ENCODE measurements at places on chromosomes 5 and 9. TPM values are rescaled to one million over a fixed set of nuclear protein-coding genes. Genes with fewer than 3 reads are reported as not detected.

The BDP1 gene
- total RNA-seq = 24.9 TPM

The FGFR4 gene
- 2.0 TPM for total RNA-seq

The CDKN2A gene
- total RNA-seq = 5.5 TPM

The CDH9 gene
- not detected for total RNA-seq

The HARS1 gene
- total RNA-seq = 44.3 TPM

The FOXD4L3 gene
- total RNA-seq = not detected

The FASTKD3 gene
- total RNA-seq = 12.4 TPM

The NSG2 gene
- total RNA-seq = not detected

The TERT gene
- 0.19 TPM for total RNA-seq

GRCh38 chr9:135204177-135204576 is 116.7 kb downstream of the OLFM1 start:
- no peak for DNase-seq

DNA sequence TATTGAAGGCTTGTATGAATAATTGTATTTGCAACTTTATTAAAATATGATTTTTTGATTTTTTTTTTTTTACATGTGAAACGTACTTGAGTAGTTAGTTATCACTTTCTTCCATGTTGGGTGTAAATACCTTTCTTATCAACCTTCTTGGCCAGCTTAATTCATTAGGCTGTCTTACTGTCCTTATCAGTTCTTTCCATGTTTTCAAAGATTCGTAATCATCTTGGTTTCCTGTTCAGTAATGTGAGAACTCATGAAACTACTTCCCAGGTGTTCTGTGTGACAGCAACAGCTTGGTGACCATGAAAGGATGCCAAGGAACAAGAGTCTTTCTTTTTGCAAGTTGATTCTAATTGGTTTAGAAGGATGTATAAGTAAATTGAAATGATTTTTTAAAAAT is 100.0 kb downstream of the ADGRV1 start:
- DNase-seq = no peak

DNA sequence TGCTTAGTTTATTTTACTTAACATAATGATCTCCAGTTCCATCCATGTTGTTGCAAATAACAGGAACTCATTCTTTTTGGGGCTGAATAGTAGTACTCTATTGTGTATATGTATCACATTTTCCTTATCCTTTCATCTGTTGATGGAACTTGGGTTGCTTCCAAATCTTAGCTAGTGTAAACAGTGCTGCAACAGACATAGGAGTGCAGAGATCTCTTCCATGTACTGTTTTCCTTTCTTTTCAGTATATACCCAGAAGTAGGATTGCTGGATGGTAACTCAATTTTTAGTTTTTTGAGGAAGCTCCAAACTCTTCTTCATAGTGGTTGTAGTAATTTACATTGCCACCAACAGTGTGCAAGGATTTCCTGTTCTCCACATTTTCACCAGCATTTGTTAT is 138.8 kb upstream of the POC5 start:
- DNase-seq = no peak

GRCh38 chr5:159943326-159943725 is 27.0 kb downstream of the ADRA1B start:
- no peak for DNase-seq

- DNase-seq = no peak
These were observed 3.6 kb upstream of the IL17B start for GRCh38 chr5:149382517-149383220.

DNA sequence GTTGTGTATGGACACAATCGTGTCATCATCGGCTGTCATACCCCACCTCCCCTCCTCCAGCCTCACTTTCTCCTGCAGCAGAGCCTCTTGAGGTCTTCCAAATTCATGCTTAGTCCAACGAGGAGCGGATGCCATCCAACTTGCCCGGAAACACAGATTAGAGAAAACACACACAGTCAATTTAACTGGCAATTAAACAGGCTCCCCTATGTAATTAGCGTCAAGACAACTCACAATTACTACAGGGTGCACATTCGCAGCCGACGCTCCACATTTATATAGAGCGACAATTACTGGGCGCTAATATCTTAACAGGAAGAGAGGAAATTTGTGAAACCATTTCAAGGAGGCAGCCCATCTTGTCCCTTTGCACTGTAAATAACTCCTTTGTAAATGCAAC is 86.0 kb upstream of the ZNF618 start:
- DNase-seq = no peak

DNA sequence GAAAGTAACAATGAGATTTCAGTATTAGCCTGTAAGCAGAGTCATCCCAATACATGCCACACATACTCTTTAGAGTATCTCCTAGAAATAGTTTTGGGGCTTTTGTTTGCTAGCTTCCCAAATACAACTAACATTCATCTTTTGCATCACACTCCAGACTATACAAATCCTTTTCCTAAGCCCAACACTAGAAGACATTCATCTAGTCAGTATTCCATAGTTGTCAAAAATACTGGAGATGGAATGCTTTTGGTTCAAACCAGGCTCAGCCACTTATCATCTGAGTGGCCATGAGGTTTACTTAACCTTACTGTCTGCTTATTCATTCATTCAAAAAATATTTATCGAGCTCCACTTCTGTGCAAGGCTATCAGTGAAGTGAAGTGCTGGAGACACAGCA is 205.1 kb upstream of the SGCD start:
- DNase-seq = no peak

DNA sequence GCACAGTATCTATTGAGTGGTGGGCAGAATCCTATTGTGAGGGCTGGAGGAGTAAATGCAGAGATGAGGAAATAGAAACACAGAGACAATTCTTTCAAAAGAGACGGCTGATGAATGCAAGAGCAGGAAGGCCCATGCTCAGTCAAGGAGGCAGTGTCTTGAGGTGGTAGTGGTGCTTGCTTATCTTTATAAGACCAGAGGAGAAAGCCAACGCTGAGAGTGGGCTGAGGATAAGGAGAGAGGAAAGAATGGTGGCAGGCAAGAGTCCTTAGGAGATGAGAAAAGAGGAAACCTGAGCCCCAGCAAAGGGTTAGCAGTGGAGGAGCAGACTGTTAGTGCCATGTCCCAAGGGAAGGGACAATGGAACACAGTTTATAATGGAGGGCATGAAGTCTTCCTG is 86.0 kb downstream of the SNCAIP start:
- no peak for DNase-seq

DNA sequence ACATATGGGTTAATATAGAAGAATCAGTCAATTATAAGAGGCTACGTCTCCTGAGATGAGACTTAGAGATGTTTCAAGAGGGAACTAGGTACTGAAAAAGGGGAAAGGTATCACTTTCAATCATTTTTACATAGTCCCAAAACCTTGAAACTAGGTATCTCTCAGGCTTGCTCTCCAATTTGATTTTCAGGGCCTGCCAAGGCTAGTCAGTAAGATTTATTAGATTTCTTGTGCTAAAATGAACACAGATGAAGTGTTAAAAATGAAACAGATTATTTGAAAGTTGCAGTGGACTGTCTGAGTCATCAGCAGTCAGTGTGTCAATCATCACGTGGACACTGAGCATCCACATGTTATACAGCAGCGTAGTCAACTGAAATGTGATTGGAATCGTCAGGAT is 591.1 kb downstream of the DTWD2 start:
- no peak for DNase-seq

- no peak for DNase-seq
These were observed 96.0 kb downstream of the HINT1 start for GRCh38 chr5:131068893-131069643.

DNA sequence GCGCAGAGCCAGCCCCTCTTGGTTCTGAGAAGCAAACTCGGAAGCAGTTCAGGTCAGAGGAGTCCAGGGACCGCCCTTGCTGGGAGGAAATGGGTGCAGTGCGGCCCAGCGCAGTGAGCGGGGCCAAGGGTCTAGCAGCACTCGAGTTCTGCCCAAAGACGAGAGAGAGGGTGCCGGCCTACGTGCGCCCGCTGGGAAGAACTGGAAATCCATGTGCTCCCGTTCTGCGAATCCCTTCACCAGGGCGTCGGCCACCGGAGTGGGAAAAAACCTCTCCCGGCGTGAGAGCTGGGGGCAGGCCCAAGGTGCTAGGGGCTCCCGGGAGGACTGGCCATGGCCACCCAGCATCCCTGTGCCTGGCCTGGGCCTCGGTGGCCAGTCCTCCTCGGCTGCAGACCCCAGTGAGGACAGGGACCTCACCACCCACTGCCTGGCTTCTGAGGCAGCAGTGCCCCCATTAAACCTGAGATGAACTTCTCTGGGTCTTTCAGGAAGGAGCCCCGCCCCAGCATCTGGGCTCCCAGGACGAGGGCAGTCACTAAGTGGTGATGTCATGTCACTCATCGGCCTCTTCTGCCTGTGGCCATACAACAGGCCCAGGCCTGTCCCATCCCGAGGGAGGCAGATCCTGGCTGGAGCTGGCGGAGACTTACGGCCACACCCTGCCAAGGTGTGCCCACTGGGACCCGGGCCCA is 10.6 kb downstream of the TMEM250 start:
- no peak for DNase-seq

DNA sequence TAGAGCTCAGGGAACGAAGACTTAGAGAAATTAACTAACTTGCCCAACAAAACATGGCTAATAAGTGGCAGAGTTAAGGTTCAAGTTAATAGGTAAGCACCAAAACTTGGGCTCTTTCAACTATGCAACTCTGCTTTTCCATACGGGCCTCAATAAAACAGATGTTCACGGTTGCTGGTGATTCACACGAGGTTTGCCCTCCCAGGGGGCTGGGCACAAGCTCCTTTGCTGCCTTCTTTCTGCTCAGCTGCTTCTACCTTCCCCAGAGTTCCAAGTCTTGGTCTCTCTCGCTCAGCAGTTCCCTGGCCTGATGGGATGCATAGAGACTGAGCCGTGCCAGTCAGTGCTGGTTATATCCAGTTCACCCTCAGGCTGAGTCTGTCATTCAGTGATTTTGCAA is 217.9 kb downstream of the SREK1 start:
- no peak for DNase-seq

DNA sequence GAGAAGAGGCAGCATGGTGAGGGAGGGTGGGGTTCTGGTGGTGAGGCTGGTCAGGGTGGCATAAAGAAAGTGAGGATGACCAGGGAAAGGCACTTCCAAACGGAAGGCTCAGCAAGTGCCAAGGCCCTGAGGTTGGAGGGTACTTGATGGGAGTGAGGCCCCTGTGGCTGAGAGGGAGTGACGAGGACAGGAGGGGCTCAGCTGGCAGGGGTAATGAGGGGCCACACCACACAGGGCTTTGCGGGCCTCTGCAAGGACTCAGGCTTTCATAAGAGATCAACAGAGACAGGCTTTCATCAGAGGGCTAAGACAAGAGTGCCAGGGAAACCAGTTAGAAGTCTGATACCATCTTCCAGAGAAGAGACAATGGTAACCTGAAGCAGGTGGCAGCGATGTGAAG is 23.6 kb downstream of the ARPC5L start:
- DNase-seq = no peak

DNA sequence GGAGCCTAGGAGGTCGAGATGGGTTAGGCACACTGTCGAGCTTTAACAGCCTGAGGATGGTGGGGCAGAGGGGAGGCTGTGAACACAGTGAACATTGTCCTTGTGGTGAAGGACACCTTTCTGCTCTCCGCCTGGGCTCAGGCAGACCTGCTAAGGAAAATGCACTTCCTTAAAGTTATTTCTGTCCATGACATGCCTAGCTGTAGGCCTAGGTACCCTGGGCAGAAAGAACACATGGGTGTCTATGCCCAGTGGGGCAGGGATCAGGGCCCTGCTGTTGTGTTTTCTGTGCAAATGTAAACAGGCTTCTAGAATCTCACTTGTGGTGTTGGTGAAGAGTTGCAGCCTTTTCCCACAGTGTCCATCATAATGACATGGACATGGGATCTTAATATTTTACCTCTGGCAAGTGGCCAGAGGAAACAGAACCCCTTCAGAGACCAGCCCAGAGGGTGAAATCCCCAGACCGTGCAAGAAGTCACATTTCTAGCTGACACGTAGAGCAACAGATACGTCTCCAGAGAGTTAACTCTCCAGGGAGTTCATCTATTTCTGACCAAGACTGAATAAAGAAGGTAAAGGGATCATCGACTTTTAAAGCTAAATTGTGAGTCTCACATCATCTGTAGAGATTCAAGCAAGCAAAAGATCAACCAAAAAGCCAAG is 79.2 kb downstream of the C9orf152 start:
- DNase-seq = no peak

DNA sequence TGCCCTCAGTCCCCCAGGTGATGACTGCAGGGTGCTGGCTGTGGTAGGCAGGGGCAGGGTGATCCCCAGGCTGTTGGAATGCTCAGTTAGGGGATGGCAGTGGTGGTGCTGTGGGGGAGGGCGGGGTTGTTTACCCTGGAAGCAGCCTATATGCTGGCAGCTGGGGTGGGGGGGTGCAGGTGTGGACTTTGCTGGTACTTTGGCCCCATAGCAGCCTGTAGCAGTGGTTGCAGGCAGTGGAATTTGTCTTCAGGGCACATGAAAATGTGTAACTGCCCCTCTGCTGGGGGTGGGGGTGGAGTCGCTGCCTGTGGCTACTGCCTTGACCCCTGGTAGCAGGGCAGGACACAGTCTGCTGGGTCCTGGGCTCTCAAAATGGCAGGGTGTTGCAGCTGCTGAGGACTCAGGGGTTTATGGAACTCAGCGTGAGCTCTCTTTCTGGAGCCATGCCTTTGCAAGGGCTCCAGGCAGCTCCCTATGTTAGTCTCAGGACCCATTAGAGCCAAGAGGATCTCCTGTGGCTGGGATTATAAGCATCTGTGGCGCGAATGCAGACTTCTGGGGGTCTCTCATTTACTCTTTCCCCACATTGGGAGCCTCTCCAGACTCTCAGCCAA is 65.0 kb downstream of the RMI1 start:
- no peak for DNase-seq

DNA sequence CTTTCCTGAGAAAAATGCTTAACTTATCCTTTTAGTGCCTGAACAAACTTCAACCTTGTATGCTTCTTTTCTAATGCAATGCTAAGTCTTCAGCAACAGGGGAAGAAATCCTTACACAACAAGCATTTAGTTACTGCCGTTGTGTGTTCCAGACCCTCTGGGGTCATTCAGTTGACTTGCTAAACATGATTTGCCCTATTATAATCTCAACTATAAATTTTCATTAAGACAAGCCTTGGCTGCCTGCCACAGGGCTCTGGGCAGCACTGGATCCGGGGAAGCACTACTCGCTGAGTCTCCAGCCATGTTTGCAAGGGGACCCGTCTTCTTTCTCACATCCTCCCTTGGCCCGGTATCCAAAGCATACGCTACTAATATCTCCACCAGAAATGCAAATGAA is 58.1 kb downstream of the PTCH1 start:
- no peak for DNase-seq

GRCh38 chr5:41127967-41128690 is 57.0 kb upstream of the MROH2B start:
- no peak for DNase-seq

- DNase-seq = no peak
These were observed 43.9 kb downstream of the PCDH1 start for GRCh38 chr5:141834331-141834730.

GRCh38 chr9:37986771-37987258 is 82.2 kb downstream of the SHB start:
- no peak for DNase-seq

- no peak for DNase-seq
These were observed 45.7 kb downstream of the CDK5RAP2 start for GRCh38 chr9:120534266-120534665.

All from esophagus squamous epithelium (tissue), 5 donors.